ENCODE measurements at places on chromosomes 6 and 20.

GRCh38 chr20:31516651-31517050, 2.4 kb downstream of the HM13 start:
- DNase-seq: no peak

DNA sequence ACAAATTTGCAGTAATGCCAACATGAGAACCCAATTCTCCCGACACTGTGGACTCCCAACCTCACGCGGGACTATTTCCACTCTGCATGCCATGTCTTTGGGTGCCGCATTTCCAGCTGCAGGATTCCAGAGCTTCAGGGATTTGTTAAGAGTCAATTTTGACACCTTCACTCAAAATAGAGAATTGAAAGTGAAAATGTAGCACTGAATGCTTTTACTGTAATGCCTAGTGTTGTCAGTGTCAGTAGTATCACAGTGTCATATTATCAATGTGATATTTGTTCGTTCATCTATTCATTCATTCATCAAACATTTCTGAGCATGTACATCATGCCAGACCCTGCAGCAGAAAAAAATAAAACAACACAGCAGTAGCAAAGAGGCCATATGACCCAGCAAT, 13.4 kb upstream of the FAM50B start:
- no peak for DNase-seq

GRCh38 chr20:23349338-23350195, 1.0 kb upstream of the NXT1 start:
- DNase-seq: no peak

DNA sequence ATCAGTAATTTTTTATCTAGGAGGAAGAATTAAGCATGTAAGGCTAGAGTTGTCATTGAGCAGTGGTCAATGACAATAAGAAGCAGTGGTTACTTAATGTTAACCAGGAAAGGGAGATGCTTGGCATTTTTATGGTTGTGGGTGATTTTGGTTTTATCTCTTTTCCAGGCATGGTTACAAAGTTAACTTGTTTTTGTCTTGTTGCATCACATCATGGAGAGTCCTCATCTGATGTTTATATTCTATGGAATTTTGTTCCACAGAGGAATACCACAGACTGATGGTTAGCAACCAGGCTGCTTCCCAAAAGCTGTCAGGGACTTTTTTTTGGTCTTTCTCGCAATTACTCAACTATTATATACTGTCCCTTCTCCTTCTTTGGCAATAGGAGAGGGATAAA, 32.7 kb downstream of the OPRM1 start:
- DNase-seq: no peak

- no peak for DNase-seq
These were observed 8.2 kb downstream of the BACH2 start for GRCh38 chr6:90288404-90288803.

- no peak for DNase-seq
These were observed 131.7 kb downstream of the DNAH8 start for GRCh38 chr6:38846844-38847243.

DNA sequence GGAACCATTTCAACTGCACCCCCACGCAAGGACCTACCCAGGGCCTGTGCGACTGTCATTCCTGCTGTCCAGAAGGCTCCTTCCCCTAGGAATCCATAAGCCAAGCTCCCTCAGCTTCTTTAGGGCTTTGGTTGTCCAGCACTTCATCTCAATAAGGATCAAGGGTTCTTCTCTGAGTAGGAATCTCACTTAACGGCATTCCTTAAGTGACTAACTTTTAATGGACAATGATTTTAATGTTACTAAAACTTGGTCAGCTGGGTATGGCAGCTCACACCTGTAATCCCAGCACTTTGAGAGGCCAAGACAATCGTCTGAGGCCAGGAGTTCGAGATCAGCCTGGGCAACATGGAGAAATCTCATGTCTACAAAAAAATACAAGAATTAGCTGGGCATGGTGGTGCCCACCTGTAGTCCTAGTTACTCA, 13.4 kb downstream of the UBE2V1 start:
- no peak for DNase-seq

DNA sequence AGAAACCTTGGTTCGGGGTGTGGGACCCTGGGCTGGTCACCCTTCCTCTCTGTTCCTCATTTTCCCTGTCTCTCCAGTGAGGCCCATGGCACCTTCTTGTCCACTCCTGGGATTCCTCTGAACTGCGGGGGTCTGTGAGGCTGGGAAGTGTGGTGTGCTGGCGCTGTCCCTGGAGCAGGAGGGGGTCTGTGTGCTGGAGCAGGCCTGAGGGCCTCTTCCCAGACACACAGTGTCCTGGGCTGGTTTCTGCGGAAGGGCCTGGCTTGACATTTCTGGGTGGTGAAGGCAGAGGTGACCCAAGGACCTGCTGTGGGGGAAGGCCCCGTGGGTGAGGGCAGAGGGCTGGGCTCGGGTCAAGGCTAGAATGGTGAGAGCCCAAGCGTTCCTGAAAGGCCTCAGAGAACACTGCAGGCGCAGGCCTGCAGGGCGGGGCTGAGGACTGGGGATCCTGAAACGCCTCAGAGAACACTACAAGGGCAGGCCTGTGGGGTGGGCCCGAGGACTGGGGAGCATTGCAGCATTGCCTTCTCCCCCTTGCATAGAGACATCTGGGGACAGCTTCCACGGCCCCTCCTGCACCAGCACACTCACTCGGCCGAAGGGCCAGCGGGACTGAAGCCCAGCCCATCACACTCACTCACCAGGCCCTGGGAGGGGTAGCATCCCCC, 10.6 kb upstream of the BAK1 start:
- DNase-seq: no peak

DNA sequence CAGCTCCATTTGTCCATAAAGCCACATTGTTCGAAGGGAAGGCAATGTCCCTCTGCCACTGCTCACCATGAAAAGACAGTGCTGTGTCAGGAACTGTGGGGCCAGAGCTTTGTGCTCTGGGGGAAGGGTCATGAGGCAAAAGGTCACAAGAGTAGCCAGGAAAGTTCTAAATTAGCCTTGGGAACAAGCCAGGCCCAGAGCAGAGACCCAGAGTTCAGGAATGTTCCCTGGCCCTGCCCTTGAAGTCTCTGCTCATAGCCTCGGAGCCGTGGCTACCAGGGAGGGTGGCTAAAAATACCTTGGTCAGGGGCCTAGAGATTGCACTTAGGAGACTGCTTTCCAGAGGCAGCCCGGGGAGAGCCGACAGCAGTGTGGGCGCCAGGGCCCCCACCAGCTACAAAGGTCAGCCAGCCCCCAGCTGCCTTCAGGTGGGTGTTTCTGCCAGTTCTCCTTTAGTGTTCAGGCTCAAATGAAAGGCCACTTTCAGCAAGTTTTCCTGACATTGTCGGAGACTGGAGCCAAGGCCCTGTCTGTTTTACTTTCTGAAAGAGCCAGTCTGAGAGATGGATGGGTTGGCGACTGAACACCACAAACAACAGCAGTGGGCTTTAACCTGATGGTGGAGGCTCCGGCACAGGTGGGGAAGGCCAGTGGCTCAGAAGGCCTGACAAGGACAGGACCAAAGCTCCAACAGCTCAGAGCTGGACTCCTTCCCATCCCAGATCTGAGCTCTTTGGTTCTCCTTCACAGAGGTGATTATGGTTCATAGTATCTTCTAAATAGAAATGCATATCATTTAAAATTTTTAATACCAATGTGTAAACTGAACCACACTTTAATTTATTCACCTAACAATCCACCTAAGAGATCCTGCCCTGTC, 76.2 kb downstream of the CDH26 start:
- DNase-seq: no peak

GRCh38 chr20:35005463-35005961, 49.8 kb downstream of the MYH7B start:
- no peak for DNase-seq

- DNase-seq: no peak
These were observed 742 bp upstream of the CEP85L start for GRCh38 chr6:118652051-118652615.

DNA sequence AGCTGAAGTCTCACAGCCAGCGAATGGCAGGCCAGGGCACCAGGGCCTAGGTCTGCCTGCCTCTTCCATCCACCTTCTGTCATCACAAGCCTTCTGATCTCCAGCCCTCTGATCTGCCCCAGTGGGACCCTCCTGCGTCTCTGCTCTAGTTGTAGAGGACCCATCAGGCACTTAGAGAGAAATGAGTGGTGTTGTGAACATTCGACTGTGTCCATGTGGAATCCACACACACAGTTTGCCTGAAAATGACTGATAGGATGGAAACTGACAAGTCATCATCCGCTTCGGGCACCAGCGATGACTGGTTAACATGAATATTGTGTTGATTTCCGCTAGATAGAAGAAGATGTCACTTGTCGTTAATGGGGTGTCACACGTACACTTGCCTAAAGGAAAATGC, 221.0 kb downstream of the PTPRT start:
- peak; percentile 53 for DNase-seq

DNA sequence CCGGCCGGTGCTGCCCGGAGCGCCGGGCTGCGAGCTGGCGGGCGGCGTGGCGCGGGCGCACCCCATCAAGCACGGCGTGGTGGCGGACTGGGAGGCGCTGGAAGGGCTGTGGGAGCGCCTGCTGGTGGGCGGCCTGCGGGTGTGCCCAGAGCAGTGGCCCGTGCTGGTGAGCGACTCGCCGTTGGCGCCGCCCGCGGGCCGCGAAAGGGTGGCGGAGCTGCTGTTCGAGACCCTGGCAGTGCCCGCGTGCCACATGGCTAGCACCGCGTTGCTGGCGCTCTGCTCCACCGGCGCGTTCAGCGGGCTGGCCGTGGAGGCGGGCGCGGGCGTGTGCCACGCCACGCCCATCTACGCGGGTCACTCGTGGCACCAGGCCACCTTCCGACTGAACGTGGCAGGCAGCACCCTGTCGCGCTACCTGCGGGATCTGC, 517 bp downstream of the ACTL10 start:
- DNase-seq: no peak

- DNase-seq: no peak
These were observed 35.4 kb downstream of the FYN start for GRCh38 chr6:111837641-111838500.

DNA sequence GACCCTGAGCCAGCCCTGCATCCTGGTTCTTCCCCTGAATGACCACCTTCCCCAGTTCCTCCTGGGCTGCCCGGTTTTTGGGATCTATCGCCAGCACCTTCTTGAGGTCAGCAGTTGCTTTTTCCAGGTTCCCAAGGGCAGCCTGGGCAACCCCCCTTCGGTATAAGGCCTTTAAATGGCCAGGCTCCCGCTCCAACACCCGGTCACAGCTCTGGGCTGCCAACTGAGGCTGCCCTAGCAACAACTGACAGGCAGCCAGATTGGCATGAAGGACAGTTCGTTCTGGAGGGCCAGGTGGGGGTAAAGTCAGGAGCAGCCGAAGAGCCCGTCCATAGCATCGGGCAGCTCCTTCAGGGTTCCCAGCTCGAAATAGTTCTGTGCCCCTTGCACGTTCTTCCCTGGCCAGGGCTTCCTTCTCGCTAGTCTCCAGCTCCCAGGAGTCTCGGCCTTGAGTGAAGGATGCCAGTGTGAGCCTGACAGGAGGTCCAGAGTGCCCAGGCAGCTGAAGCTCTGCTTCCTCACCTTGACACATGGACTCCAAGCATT, 778 bp upstream of the ATF6B start:
- DNase-seq: no peak

- no peak for DNase-seq
These were observed 151.2 kb upstream of the DST start for GRCh38 chr6:56793938-56794337.

DNA sequence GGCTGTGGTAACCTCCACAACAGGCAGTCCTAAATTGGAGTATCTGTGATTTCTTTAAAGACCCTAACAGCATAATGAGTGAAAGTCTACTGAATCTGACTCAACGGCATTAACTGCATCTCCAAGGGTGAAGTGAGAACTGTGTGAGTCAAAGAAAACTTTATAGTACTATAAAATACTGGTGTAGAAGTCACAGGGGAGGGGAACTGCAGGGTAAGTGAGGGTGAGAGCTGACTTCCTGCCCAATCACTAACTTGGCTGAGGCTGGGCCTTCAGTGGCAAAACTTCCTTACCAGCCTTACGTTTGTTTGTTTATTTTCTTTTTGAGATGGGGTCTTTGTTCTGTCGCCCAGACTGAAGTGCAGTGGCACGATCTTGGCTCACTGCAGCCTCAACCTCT, 109.8 kb downstream of the PTPRK start:
- DNase-seq: no peak

GRCh38 chr6:151022492-151022891, 157.0 kb downstream of the MTHFD1L start:
- DNase-seq: no peak

GRCh38 chr6:151585741-151586140, 91.9 kb downstream of the CCDC170 start:
- no peak for DNase-seq

Measured in retina (tissue), 1 donor.